ENCODE measurements at places on chromosomes 3 and 15.

GRCh38 chr3:66889750-66890494 is 108.2 kb upstream of the KBTBD8 start:
- no peaks in the 10 kb centered on the region for H3K27me3 ChIP-seq
- H3K4me3 ChIP-seq: no peak overlapping the region
- DNase-seq: no peak
- H3K27ac ChIP-seq: no peak overlapping the region
- no peaks in the 10 kb centered on the region for H3K36me3 ChIP-seq
- H3K4me1 ChIP-seq: no peaks in the 10 kb centered on the region

GRCh38 chr3:71025010-71025409 is 558.5 kb downstream of the FOXP1 start:
- no peak overlapping the region for H3K4me3 ChIP-seq
- peaks cover 6% of the 10 kb centered on the region for H3K4me1 ChIP-seq
- DNase-seq: no peak
- H3K27me3 ChIP-seq: no peaks in the 10 kb centered on the region
- H3K27ac ChIP-seq: no peak overlapping the region

GRCh38 chr3:68288085-68288484 is 633.7 kb upstream of the SUCLG2 start:
- no peak for DNase-seq
- H3K27me3 ChIP-seq: no peaks in the 10 kb centered on the region
- H3K27ac ChIP-seq: no peak overlapping the region

GRCh38 chr15:39243396-39243795 is 337.5 kb upstream of the THBS1 start:
- peak; percentile 6 for DNase-seq
- peaks cover 15% of the 10 kb centered on the region for H3K4me1 ChIP-seq
- no peak overlapping the region for H3K27ac ChIP-seq
- no peaks in the 10 kb centered on the region for H3K27me3 ChIP-seq
- H3K36me3 ChIP-seq: no peaks in the 10 kb centered on the region

GRCh38 chr3:146280864-146281263 is 30.0 kb upstream of the PLSCR4 start:
- no peak overlapping the region for H3K27ac ChIP-seq
- H3K36me3 ChIP-seq: no peaks in the 10 kb centered on the region
- no peak overlapping the region for H3K4me3 ChIP-seq

GRCh38 chr15:95724908-95725633 is 605.4 kb upstream of the NR2F2 start:
- no peaks in the 10 kb centered on the region for H3K27me3 ChIP-seq
- H3K4me3 ChIP-seq: no peak overlapping the region
- no peak for DNase-seq
- H3K27ac ChIP-seq: no peak overlapping the region
- no peaks in the 10 kb centered on the region for H3K4me1 ChIP-seq
- no peaks in the 10 kb centered on the region for H3K36me3 ChIP-seq

DNA sequence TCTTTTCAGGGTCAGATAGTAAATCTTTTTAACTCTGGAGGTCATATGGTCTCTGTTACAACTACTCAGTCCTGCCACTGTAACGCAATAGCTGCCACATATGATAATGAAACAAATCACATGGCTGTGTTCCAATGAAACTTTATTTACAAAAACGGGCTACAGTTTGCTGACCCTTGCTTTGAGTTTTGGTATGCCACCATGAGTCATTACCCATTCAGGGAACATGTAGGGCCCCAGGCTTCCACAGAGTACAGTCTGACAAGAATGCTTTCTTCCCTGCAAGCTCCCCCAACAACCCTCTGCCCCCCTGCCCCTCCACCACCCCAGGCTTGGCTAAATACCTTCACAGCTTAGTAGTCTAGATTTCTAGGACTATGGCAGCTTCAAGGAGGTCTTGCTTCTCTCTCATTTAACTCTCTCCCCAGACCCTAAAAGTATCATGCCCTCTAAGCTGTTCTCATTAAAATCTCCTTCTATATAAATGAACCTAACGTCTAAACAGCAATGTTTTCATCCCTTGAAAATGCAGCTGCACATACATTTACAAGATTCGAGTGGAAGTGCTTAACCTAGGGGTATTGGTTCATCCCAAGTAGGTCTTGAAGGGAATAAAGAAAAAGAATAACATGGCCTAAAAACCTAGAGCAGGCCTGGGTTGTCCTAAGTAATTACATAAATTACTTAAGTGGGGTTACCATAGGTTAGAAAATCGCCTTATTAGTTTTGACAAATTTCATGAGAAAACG is 117.8 kb upstream of the PRICKLE2 start:
- no peak overlapping the region for H3K4me3 ChIP-seq
- peak; percentile 92 for DNase-seq
- H3K4me1 ChIP-seq: peaks cover 34% of the 10 kb centered on the region

GRCh38 chr3:151800431-151800830 is 13.5 kb upstream of the AADAC start:
- no peaks in the 10 kb centered on the region for H3K36me3 ChIP-seq
- DNase-seq: no peak
- no peak overlapping the region for H3K27ac ChIP-seq
- no peak overlapping the region for H3K4me3 ChIP-seq
- no peaks in the 10 kb centered on the region for H3K4me1 ChIP-seq

DNA sequence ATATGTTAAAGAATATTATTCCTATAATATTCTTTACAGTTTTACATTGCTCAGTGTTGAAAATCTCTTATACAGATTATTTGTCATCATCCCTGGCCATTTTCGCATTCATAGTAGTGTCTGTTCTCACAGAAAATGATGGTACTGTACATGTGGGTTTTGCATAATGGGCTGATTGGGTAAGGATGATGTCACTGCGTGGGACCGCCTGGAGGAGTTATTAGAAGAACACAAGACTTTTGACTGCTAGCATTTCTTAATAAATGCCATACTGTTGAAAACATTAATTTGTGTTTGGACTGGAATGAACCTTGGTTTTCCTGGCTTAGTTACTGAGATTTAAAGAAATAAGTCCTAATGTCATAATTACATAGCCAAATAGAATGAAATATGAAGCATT is 20.3 kb downstream of the LRCH3 start:
- no peak overlapping the region for H3K4me3 ChIP-seq
- peak; percentile 94 for DNase-seq
- H3K27me3 ChIP-seq: no peaks in the 10 kb centered on the region

DNA sequence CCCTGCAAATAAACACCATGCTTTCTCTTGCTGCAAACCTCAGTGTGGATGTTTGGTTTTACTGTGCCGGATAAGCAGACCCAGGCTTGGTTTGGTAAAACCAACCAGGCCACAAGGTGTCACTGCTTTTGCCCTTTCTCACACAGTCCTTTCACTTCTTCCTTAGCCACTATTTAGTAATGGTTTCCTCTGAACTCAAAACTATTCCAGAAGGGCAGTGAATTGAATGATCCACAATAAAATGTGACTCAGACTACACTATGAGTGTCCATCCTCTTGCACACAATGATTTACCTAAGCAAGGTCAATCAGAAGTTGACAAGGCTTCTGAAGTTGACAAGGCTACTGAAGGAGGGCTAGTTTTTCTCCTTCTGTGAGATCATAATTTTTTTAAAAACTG is 552.4 kb upstream of the CCDC54 start:
- H3K27ac ChIP-seq: no peak overlapping the region
- no peaks in the 10 kb centered on the region for H3K27me3 ChIP-seq
- DNase-seq: peak; percentile 65

DNA sequence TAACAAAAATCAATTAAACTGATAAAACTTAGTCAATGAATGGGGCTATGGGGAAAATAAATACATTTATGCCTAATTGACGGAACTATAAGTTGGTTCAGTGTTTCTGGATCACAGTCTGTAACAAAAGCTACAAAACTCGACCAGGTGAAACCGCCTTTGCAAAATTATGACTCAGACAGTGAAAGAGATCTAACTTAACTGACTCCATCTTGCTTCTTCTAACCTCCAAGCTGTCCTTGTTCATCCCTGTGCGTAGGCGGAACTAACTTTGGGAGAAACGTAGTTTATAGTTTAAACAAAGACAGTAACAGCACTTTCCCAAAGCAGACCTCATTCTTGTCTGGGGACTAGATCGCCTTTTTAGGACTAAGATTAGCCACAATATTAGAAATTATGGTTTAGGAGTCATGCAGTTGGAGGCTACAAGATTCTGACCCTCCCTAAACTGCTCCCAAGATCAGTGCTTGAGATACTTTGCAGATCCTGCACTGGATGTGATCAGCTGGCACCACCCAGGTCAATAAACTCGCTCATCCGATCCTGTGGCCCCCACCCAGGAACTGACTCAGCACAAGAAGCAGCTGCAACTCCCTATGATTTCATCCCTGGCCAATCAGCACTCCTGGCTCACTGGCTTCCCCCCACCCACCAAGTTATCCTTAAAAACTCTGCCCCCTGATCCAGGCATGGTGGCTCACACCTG is 7.2 kb upstream of the MFGE8 start:
- peak; percentile 77 for DNase-seq
- no peaks in the 10 kb centered on the region for H3K27me3 ChIP-seq
- H3K27ac ChIP-seq: 0 out of 2 replicates have a peak overlapping the region, but pooled peaks have one; percentile 9
- H3K36me3 ChIP-seq: no peaks in the 10 kb centered on the region
